Stimulated activated CD4-positive, alpha-beta T cell treated with anti-CD3 and anti-CD28 coated beads, TNF-alpha, amount 100 ng/mL, for 1 hour (primary cell): ENCODE measurements at places on chromosomes 16 and 17.

GRCh38 chr17:81165246-81166032 lies at the start of gene PVALEF:
TSS of gene PVALEF (plus strand) at chr17:81165507. CDS start at chr17:81181227, 15,720 bp downstream.
- DNase-seq, result no peak

DNA sequence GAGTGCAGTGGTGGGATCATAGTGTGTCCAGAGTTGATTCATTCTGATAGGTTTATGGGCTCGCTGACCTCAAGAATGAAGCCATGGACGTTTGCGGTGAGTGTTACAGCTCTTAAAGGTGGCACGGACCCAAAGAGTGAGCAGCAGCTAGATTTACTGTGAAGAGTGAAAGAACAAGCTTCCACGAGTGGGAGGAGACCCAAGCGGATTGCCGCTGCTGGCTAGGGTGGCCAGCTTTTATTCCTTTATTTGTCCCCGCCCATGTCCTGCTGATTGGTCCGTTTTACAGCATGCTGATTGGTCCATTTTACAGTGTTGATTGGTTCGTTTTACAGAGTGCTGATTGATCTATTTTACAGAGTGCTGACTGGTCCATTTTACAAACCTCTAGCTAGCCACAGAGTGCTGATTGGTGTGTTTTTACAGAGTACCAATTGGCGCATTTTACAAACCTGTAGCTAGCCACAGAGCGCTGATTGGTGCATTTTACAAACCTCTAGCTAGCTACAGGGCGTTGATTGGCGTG lies 17.5 kb downstream of the CACNG4 start:
- no peak for DNase-seq

DNA sequence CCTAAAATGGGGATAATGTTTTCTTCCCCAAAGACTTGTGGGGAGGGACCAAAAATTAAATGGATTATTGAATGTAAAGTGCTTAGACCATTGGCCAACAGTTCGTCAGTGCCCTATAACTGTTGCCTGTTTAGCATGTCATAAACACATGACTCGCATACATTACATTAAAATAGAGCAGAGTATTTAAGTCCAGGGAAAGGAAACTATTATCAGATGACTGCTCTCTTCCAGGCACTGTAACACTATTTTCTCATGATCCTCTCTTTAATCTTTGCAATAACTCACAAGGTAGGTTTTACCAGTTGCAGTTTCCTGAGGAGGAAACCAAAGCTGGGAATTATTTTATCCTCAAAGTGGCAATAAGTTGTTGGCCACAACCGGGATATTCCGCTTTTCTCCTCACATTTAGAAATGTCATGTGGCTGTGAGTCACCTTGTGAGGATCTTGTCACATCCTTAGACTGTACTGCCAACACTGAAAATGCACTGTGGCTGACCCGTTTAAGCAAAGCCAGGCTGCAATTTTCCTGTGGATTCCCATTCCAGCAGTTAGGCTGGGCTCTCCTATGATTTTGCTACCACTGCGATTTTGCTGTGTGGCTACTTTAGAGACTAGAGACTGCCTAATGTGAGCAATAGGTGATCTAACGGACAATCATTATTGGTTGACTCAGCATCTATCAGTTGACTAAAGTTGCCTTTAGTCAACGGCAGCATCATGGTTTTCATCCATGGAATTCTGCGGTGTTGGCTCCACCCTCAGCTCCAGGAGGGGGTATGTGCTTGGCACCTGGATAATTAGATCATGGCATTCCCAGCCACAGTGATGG lies 58.3 kb upstream of the DHX40 start:
- DNase-seq, result no peak

DNA sequence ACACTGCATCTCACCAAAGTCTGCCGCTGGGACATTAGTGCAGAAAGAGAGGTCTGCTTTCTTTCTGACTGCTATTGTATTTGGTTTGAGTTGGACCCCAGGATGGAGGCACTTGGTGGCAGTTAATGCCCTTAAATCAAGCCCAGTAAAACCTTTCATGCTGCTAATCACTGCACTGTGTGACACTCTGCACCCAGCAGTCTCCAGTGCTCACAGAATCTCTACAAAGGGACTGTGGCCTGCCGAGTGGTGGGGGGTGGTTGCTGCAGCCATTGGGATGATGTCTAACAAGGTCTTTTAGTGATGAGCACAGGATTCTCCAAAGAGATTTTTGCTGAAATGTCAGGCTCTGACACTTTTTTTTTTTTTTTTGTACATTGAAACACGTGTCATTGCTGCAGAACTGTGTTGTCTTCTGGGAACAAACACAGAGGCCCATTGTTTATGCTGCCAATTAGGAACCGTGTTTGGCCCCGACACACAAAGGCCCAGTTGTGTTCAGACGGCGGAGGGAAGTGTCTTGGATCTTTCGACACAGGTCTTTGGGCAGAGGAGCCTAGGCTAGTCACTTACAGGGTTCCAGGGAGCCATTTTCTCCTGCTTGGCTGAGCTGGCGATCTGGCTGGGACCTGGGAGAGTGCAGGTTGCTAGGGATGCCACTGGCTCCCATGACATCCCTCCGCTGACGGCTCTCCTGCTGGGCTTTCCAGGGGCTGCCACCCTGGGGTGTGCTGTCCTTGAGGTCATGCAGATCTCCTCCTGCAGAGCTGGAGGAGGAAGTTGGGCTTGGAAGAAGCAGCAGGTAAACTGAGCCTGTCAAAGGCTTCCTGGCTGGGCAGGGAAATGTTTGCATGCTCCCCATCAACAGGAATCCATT lies 16.2 kb upstream of the TNRC6C start:
- no peak for DNase-seq

DNA sequence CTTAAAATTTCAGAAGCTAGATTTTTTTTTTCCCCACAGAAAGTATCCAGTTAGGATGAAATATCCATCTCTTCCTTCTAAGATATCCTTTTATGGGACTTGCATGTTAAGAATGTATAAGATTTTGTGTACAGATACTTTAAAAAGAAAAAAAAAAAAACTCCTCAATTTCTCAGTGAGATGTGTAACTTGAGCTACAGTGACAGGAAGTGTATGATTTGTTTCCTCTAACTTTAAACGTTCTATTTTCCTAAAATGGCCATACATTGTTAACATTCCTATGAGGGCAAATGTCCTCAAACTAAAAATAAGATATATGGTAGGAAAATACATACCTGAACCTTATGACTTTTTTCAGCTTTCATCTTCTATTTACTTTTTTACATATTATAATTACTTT lies 8.9 kb downstream of the FBXO47 start:
- no peak for DNase-seq

DNA sequence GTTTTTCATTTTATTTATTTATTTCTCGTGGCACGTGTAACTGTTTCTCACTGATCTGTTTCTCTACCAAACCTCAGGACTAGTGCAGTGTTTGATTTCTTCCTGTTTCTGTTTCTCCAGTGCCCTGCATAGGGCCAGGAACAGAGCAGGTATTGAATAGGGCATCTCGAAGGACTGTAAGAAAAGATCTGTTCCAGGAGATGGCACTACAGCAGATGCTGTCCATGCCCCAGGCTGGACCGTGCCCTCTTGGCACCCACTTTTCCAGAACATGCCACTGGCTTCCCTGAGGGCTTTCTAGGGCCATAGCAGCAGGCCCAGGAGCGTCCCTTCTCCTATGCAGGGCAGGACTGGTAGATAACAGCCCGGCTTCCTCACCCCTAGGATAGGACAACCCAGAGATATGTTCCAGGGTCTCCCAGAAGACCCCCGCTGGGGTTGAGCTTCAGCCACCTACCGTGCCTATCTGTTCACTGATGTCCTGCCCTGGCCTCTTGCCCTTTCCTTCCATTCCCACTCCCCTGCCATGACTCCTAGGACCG lies 4.4 kb downstream of the SNX20 start:
- DNase-seq, result no peak

GRCh38 chr17:72382971-72383722 lies 262.3 kb downstream of the SOX9 start:
- no peak for DNase-seq

DNA sequence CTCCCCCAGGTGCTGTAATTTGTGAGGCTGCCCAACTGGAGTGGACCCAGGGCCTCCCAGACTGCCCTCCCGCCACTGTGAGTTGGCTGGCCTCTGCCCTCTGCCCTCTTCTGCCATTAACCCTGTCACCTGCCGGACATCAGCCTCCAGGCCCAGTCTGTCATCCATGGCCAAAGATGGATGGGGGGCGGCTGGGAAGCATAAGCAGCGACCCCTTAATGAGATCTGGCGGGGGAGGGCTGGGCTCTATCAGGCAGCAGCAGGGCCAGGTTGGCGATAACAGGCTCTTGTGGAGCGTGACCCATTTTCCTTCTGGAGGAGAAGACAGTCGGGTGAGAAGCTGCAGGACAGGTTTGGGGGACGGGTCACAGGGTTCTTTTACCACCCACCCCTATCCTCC lies 25.3 kb downstream of the CDK5RAP3 start:
- no peak for DNase-seq

DNA sequence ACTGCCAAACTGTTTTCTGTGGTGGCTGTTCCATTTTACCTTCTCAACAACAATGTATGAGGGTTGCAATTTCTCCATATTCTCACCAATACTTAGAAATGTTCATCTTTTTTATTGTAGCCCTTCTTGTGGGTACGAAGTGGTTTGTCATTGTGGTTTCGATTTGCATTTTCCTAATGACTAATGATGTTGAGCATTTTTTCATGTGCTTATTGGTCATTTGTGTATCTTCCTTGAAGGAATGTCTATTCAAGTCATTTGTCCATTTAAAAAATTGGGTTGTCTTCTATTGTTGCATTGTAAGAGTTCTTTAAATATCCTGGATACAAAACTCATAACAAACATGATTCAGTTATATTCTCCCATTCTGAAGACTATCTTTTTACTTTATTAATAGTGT lies 47.5 kb upstream of the CCL2 start:
- DNase-seq, result no peak

- no peak for DNase-seq
Observed at GRCh38 chr16:23071196-23072083, 77.8 kb downstream of the USP31 start.

GRCh38 chr16:54402270-54402669 lies 115.7 kb upstream of the IRX3 start:
- no peak for DNase-seq

GRCh38 chr16:14097182-14097959 lies 26.3 kb downstream of the MRTFB start:
- DNase-seq, result no peak

GRCh38 chr16:73210686-73211085 lies 162.8 kb upstream of the ZFHX3 start:
- DNase-seq, result no peak

DNA sequence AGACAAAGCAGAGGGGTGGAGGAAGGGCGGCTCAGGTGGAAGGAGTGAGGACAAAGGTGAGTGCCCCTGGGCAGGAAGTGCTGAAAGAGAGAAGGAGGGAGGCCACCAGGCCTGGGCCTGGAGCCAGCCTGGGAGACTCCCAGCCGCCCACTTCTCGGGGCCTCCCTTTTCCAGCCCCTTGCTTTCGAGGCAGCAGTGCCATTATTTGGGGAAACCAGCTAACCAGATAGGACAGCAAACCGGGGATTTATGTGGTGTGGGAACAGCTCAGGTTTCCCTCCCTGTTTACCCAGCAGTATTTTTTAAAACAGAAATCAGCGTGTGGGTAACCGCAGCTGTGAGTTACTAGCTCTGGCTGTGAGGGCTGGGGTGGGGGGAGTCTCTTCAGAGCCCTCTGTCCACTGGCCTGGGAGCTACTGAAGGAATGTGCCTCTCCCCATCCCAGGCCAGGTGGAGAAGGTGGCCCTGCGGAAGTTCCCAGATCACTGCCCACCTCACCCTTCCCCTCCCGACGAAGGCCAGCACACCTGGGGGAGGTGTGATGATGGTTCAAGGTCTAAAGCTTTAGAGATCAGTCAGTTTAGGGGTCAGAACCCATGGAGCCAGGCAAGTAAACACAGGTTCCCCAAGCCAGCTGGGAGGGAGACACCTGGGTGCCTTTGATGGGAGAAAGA lies 8.4 kb upstream of the MEOX1 start:
- no peak for DNase-seq

DNA sequence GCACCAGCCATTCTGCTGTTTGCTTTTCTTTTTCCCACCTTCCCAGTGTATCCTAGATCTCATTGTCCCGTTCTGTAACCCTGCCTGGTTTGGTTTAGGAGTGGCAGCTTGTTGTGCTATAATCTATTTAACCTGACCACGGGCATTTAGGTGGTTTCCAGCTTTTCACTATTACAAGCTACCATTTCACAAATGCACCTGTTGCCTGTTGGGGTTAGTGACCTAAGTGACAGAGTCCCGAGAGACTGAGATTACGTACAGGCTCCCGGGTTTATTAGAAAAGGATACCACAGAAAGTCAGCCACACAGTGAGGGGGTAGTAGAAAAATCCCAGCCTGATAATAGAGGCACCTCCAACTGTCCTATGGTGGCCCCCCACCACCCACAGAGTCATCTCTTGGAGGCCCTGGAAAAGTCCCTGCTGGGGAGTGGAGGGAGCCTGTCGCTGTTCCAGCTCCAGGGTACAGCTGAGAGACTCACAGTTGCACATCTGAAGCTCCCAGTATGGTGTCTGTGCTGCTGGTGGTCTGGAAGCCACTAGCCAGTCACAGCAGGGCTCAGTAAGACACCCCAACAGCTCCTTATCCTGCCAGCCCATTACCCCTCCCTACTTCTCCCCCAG lies 21.2 kb downstream of the CLEC16A start:
- DNase-seq, result no peak

- no peak for DNase-seq
Observed at GRCh38 chr17:36506249-36506826, 19.9 kb downstream of the ZNHIT3 start.

GRCh38 chr16:66712512-66712911 lies 16.0 kb upstream of the CMTM4 start:
- DNase-seq, result no peak

DNA sequence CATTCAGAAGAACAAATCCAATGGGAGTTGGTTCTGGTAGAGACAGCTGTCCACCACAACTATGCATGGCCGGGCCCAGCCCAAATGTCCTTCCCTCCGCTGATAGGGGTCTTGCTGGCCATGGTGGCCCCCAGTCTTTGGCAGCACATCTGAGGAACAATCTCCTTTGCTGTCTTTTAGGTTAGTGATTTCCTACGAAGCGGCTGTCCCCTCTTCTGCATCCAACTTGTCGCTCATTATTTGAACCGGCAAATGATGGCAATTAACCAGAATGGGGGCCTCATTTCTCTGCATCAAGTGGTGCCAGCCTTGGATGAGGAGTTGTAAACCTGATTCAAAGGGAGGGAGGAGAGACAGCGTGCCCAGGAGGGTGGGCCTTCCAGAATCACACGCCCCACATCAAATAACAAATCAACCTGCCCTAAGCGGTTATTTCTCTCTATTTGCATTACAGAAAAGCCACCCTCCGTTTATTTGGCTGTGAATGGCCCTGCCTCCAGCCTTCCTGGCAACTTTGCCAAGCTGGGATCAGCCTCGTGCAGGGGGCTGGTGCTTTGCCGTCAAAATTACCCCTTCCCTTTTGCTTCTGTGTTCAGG lies 156.5 kb downstream of the RGS9 start:
- DNase-seq, result no peak

- DNase-seq, result no peak
Observed at GRCh38 chr17:62816282-62816839, 8.2 kb upstream of the MARCHF10 start.

- DNase-seq, result no peak
Observed at GRCh38 chr16:14150796-14151195, 79.7 kb downstream of the MRTFB start.
